ENCODE measurements at places on chromosomes 1 and 21.

GRCh38 chr1:164515711-164516331 is 43.2 kb upstream of the PBX1 start:
- no peak for DNase-seq

- DNase-seq: no peak
Measured at GRCh38 chr21:28283641-28284490, 708.8 kb downstream of the LTN1 start.

DNA sequence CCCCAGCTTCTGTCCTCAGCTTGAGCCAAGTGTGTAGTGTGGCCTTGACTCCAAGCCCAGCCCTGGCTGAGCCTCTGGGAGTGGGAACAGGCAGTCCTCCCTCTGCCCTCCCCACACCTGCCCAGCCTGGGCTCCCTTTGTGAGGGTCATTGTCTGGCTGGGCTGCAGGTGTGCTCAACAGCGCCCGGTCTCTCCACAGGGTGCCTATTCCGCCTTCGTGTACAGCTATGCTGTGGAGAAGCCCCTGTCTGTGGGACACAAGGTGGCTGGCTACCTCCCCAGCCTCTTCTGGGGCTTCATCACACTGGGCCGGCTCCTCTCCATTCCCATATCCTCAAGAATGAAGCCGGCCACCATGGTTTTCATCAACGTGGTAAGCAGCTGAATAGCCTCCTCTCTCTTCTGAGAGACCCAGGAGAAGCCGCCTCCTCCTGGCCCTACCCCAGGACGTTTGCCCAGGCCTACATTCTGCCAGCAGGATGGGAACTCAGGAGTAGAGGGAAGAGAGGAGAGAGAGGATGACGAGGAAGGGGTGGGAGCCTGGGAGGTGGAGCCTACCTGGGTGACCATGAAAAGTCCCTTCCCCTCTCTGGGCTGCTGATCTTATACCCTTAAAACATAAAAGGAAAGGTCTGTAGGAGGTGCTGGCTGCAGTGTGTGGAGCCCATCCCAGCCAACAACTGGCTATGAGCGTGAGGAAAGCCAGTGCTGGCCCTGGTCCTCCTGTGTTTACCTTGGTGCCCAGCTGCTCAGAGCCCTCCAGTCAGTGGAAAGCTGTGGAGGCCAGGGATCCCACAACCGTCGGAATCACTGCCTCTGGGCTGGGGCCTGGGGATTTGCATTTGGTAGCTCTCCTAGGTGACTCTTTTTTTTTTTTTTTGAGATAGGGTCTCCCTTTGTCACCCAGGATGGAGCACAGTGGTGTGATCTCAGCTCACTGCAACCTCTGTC is 45.7 kb downstream of the ELK4 start:
- no peak for DNase-seq

DNA sequence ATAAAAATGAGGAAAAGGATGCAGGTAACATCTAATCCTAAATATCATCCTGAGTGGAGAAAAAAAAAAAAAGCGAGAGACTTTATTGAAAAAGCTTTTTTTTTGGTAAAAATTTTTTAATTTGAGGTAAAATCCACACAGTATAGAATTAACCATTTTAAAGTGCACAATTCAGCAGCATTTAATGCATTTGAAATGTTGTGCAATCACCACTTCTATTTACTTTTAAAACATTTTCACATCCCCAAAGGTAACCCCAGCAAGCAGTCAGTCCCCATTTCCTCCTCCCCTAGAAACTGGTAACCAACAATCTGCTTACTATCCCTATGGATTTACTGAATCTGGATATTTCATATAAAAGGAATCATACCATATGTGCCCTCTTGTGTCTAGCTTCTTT is 166.7 kb downstream of the TTLL7 start:
- no peak for DNase-seq

GRCh38 chr1:145918992-145919939 is 749 bp upstream of the PEX11B start:
- no peak for DNase-seq

DNA sequence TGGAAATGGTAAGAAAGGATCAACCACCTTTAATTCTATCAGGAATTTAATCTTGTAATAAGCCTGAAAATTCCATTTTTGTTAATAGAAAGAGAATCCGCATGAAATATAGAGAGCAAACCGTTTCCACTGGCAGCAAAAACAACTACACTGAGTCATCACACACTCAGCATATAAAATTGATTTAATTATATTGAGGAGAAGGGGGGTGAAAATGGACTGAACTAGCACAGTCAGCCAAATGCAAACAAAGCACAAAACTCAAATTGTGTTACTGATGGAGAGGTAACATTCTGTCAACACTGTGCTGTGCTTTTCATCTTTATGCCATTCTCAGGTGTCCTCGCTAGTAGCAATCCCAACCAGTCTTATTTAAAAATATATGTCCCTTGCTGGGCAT is 1583.9 kb downstream of the MRPL39 start:
- no peak for DNase-seq

DNA sequence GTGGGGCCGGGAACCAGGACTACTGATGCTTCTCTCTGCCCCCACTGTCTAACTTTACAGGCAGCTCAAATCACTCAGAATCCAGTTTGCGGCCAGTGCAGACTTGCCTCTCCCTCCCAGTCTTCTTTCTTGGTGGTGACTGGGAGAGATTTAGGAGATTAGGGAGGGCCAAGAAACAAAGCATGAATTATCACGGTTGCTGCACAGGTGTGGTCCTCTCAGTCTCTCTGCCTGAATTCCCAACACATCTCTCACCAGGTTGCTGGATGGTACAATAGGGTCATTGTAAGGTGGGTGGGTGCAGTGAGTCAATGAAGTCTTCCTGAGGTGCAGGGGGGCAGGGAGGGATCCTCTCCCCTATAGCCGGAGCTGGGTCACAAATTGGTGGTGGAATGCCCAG is 12.6 kb downstream of the S100A11 start:
- DNase-seq: no peak

- DNase-seq: no peak
Measured at GRCh38 chr1:165036403-165036802, 320.1 kb downstream of the LMX1A start.

GRCh38 chr1:67437961-67438360 is 7.8 kb upstream of the SERBP1 start:
- DNase-seq: no peak

DNA sequence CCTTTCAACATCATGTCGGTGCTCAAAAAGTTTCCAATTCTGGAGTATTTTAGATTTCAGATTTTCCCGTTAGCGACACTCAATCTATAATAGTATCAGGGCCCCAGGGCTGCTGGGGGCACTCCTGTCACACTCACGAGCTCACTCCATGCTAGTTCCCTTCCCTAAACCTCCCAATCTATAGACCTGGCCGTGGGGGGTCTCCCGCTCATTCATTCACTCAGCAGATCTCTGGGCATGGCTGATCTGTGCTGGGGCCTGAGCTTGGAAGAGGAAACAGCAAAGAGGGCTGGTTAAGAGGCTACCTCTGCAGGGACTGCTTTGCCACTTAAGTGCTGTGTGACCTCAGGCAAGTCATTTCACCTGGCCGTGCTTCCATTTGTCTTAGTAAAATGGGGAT is 46.8 kb upstream of the LAPTM5 start:
- no peak for DNase-seq

DNA sequence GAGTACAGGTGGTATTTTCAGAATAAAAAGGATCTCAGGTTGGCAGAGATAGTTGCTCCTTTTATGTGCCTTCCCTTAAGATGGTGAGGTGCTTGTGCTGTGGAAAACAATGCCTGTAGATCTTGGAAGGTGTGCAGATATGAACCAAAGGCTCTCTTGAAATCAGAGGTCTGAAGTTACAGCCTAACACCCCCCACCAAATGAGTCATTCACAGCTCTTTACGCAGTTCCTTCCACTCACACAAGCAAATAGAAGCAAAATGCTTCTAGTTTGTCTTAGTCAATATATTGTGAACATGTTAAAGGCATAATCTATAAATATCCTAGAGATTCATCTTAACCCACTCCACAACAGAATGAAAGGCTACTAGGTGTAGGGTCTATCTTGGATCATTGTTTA is 128.9 kb upstream of the NR5A2 start:
- DNase-seq: no peak

DNA sequence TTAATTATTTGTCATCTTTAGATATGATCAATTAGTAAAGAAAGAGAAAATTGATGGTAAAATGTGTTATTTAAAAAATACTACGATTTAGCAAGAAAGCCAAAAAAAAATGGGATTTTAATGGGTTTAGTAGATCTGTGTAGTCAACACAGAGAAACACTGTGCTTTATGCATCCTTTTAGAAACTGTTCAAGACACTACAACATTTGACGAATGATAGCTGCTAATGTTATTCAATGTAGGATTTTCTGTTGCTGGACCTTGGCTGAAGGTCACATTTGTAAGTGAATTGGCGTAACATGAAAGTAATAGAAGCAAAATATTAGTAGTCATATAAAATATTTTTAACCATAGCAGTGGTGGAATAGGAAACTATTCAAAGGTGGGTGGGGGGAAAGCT is 1293.9 kb downstream of the NCAM2 start:
- DNase-seq: no peak

DNA sequence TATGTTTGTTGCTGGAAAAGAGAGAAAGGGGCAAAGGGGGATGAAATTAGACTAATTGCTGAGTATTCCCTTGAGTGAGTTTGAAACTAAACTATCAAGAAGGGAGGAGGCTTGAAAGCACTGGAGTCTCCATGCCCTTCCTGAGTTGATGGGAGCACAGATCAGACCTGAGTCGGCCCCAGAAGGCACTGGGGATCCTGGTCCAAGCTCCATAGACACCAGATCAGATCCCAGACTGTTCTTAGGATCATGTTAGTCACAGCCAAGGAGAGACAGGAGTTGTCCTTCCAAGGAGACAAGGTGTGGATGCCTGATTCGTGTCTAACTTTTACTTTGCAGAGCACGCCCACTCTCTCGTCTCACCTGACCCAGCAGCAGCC is 152.3 kb downstream of the NR5A2 start:
- no peak for DNase-seq

DNA sequence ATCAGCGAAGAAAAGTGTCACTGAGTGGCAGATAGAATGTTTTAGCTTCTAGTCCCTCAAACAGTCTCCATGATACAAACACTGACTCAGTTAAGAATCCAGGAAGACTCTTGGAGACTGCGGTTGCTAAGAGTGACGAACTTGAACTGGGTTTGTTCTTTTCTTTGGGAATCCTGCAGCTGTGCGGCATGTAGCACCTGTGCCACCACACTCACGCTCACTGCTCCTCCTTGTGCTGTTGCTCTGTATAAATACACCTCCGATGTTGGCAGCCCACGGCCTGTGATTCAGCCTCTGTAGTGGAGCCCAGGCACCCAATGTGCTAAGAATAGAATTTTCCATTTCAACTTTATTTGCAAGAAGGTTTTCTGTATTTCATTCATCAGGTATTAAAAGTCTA is 5.5 kb upstream of the PPIE start:
- DNase-seq: no peak

- DNase-seq: no peak
Measured at GRCh38 chr1:67338642-67339041, 31.0 kb downstream of the IL12RB2 start.

- no peak for DNase-seq
Measured at GRCh38 chr1:43128816-43129215, 43.3 kb downstream of the EBNA1BP2 start.

GRCh38 chr1:65512967-65513780 is 92.7 kb downstream of the LEPR start:
- no peak for DNase-seq

- DNase-seq: no peak
Measured at GRCh38 chr1:81387446-81387845, 413.3 kb upstream of the ADGRL2 start.

- no peak for DNase-seq
Measured at GRCh38 chr1:205842229-205842628, 7.7 kb downstream of the PM20D1 start.

- DNase-seq: no peak
Measured at GRCh38 chr1:156895455-156895812, 1.9 kb downstream of the PEAR1 start.

DNA sequence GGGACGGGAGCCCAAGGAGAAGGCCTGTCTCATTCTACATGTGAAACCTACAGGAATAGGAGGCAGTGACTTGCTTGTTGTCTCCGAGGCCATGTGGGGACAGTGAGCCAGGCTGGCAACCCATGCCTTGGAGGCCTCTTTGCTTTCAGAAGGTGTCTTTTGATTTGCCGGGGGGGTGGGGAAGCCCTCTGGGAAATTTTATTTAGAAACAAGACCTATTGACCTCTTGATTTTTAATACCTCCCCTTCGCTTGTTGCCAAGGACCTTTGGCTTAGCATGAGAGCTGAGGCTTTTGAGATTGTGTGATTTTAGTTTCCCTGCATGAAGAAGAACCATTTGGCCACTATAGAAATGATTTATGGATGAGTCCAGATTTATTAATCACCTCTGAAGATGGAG is 4.1 kb downstream of the ARMH1 start:
- no peak for DNase-seq

DNA sequence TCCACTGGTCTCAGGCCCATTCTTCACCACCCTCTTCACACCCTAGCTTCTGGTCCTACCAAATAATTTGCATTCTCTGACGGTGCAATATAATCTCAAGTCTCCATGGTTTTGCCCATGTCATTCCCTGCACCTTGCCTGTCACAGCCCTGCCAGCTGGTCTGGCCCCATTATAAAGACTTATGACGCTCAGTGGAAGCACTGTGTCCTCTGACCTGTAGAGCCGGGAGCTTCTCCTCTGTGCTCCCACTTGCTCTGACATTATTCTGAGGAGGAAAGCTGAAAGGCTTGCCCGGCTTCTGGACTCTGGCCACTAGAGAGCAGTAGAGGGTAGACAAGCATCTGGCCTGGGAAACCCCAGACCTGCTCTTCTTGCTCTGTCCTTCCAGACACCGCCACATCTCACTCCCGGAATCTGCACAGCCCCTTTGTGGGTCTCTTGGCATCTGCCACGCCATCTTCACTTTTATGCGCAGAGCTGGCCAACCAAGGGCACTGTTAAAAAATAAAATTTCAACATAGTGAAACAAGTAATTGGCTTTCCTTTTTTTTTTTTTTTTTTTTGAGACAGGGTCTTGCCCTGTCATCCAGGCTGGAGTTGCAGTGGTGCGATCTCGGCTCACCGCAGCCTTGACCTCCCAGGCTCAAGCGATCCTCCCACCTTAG is 44.4 kb downstream of the NENF start:
- DNase-seq: peak; percentile 47

DNA sequence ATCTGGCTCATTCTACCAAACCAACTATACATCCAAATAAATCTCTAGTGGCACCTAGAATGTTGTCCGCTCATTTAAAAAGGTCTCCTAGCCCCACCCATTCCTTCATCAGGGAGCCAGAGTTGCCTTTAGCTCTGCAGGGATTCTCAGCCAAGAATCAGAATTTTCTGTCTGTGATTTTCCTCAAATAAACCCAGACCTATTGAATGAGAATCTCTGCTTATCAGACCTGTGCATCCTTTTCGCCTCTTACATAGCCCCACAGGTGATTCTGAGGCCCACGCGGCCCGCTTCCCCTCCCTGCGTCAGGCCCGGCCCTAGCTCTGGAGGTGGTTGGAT is 410 bp upstream of the TDRD5 start:
- no peak for DNase-seq

All from SW 1271 (cell line).